Brain (organoid and tissue), 16 donors: ENCODE measurements at places on chromosomes 12 and 14. TPM values are rescaled to one million over a fixed set of nuclear protein-coding genes. Genes with fewer than 3 reads are reported as not detected.

- peak; percentile 60 for DNase-seq
These were observed 42.0 kb upstream of the A2ML1 start for GRCh38 chr12:8780389-8780788.

DNA sequence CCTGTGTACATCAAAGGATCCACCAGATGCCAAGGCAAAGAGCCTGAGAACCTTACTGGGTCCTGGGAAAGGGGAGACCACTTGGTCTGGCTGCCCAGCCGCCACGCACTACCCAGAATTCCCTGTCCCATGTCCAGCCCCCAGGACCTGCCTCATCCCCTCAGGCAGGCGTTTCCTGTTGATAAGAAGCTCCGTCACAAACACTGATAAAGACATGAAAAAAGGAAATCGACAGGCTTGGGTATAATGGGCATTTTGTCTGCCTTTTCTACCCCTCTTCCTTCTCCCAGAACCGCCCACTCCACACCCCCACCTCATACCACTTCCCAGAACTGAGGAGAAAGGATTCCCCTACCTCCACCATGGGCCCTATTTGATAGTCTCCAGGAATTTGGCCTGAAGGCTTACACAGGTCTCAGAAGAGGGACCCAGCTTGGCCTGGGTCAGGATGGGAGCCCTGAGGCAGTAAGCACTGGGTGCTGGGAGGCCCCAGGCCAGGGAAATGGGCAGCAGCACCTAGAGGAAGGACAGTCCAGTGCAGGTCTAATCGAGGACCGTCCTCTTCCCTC lies 18.8 kb downstream of the ACVRL1 start:
- no peak for DNase-seq

Gene MSRB3
- polyA plus RNA-seq: 2.8 TPM

- DNase-seq: no peak
These were observed 28.8 kb upstream of the HIGD1C start for GRCh38 chr12:50923361-50924130.

Gene NT5DC3
- polyA plus RNA-seq: 4.4 TPM

- no peak for DNase-seq
These were observed 12.8 kb downstream of the EIF2B2 start for GRCh38 chr14:75015496-75015895.

DNA sequence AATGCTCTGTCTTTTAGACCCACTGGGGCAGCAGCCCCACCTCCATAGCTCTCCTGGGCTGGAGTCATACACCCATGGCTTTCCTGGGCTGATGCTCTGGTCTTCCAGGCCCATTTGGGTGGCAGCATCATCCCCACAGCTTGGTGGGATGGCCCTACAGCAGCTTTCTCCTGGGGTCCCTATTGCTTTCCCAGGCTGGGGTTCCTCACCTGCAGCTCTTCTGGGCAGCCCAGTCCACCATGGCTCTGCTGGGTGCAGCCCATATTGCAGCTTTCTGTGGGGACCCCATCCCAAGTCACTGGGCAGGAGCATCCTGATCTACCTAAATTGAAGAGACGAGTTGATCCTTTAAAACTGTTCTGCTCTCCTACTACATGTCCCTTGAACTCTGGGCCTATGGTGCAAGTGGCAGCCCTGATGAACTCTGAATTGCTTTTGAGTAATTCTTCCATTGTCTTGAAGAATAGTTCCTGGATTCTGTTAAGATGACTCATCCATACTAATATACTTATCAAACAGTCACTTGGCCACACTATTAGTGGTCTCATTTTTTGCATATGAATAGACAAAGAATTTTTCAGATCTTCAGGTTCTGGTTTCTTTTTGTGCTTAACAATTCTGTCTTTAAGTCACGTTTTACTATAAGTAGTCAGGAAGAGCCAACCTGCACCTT lies 390.1 kb downstream of the DPF3 start:
- DNase-seq: no peak

Gene RNU4-1
- not detected for polyA plus RNA-seq

Gene ACRBP
- 1.4 TPM for polyA plus RNA-seq

Gene RNASE2
- 1.2 TPM for polyA plus RNA-seq

GRCh38 chr12:59736359-59736758 lies 140.5 kb downstream of the SLC16A7 start:
- no peak for DNase-seq
